Choroid plexus epithelial cell (primary cell): ENCODE measurements at places on chromosomes 1 and 21.

GRCh38 chr1:209430821-209431259 is 152.7 kb upstream of the CAMK1G start:
- DNase-seq: no peak

DNA sequence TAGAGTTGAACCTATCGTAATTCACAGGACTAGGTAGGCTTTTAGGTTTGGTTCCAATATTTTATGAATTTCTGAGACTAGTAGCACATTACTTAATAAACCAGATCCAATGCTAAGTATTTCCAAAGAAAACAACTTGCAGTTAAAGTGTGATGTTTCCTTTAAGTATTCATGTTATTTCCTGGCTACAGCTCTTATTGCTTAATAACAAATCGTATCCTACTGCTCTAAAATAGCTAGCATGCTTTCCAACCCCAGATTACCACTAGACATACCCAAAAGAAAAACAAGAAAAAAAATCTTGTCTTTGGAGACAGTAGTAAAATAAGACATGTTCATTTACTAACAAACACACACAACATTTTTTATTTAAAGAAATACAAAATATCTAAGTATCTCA is 898 bp downstream of the KRTAP27-1 start:
- DNase-seq: peak; percentile 75

- DNase-seq: peak; percentile 97
These were observed 132.0 kb downstream of the FOXD2 start for GRCh38 chr1:47569681-47570470.

GRCh38 chr1:182674346-182675246 is 9.8 kb downstream of the RGS8 start:
- DNase-seq: peak; percentile 28

DNA sequence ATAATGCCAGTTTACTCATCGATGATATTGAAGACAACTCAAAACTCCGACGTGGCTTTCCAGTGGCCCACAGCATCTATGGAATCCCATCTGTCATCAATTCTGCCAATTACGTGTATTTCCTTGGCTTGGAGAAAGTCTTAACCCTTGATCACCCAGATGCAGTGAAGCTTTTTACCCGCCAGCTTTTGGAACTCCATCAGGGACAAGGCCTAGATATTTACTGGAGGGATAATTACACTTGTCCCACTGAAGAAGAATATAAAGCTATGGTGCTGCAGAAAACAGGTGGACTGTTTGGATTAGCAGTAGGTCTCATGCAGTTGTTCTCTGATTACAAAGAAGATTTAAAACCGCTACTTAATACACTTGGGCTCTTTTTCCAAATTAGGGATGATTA is 13.7 kb downstream of the GGPS1 start:
- no peak for DNase-seq

GRCh38 chr1:8570465-8570864 is 247.0 kb downstream of the RERE start:
- peak; percentile 39 for DNase-seq

DNA sequence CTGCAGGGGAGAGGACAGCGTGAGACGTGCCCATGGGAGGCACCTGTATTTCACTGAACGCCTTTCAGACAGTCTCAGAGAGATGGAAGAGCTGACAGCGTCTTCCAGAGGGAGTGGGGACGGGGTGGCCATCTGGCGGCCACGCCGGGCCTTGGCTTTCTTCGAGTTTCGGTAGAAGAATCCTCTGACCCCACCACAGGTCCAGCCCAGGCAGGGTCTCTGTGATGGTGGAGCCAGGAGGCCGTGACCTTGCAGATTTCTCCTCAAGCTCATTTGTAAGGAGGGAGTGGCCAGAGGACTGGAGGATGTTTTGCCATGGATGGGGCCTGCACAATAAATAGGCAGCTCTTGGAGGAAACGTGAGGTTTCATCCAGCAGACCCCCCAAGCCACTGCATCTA is 47.6 kb upstream of the ADARB1 start:
- no peak for DNase-seq

- peak; percentile 14 for DNase-seq
These were observed 330.6 kb downstream of the RPS6KC1 start for GRCh38 chr1:213381572-213382084.

DNA sequence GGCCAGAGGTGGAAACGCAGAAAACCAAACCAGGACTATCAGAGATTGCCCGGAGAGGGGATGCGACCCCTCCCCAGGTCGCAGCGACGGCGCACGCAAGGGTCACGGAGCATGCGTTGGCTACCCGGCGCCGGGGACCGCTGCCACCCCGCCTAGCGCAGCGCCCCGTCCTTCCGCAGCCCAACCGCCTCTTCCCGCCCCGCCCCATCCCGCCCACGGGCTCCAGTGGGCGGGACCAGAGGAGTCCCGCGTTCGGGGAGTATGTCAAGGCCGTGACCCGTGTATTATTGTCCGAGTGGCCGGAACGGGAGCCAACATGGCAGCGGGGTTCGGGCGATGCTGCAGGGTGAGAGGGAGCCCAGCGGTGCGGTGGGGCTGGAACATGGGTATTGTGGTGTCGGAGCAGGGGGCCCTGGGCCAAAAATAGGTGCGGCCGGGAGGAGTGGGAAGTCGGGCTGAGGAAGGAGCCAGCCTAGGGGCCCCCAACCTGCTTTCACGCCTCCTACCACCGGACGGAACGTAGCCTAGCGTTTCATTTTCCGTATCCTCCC is at the start of gene ACADM:
Gene ACADM, plus strand, starts transcription at position 238 of the 551 bp plus-strand sequence. Its CDS starts 79 bp downstream, at position 317.
- peak; percentile 74 for DNase-seq

- DNase-seq: peak; percentile 78
These were observed 40.3 kb downstream of the PLEKHA6 start for GRCh38 chr1:204319462-204319861.

GRCh38 chr1:85330711-85331290 is 54.4 kb upstream of the BCL10 start:
- DNase-seq: peak; percentile 77

DNA sequence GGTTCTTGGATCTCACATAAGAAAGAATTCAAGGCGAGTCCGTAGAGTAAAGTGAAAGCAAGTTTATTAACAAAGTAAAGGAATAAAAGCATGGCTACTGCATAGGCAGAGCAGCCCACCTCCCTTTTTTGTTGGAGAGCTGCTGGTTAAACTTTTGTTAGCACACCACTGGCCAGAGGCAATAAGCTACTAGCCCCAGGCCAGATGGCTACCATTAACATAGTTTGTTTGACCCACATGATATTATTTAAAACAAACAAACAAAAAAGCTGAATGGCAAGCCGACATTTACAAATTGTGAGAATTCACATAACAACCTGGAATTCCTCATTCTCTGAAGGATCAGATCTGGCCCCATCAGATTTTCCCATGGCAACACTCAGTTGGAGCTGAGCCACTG is 19.1 kb upstream of the PAXBP1 start:
- DNase-seq: no peak

- no peak for DNase-seq
These were observed 32.3 kb upstream of the C1orf174 start for GRCh38 chr1:3932156-3932919.

GRCh38 chr1:208714323-208714722 is 470.1 kb upstream of the PLXNA2 start:
- DNase-seq: no peak

DNA sequence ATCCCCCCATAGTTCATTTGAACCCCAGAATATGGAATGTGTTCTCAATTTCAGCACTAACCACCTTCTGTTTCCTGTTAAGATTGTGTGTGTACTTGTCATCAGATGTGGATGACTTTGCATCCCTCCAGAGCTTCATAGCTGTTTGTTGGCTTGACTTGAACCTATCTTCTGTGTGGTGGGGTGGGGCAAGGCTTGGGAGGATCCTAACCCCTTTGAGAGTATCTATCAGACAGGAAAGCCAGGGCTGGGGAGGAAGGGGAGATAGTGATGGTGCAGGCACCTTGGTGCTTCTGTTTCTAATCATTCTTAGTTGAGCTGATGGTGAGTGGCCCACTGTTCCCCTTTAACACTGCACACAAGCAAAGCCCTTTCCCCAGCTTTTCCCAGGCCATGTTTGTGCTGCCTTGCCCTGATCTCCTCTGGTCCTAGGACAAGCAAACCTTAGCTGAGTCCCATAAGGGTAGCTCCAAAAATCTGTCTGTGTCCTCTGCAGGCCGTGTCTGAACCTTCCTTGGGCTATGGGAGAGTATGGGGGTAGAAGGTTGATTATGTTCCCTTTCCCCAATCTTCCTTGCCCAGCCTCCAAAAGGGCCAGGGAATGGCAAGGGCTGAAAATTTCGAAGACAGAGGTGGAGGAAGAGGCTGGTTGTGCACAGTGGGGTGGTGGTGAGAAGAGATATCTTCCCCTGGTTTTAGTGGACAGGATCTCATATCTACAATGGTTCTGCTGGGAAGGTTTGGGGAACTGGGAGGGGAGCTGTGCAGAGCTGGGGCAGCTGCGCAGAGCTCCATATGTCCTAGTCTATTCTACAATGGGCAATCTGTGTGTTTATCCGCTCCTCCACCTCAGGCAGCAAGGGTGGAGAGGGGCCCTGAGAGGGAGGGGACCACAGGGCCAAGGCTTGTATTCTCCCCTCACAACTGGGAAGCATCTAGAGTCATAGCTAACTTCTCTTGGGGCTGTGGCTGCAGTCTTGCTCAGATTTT is 1.4 kb downstream of the NHLH1 start:
- no peak for DNase-seq

GRCh38 chr1:221397141-221397540 is 344.7 kb downstream of the DUSP10 start:
- no peak for DNase-seq

DNA sequence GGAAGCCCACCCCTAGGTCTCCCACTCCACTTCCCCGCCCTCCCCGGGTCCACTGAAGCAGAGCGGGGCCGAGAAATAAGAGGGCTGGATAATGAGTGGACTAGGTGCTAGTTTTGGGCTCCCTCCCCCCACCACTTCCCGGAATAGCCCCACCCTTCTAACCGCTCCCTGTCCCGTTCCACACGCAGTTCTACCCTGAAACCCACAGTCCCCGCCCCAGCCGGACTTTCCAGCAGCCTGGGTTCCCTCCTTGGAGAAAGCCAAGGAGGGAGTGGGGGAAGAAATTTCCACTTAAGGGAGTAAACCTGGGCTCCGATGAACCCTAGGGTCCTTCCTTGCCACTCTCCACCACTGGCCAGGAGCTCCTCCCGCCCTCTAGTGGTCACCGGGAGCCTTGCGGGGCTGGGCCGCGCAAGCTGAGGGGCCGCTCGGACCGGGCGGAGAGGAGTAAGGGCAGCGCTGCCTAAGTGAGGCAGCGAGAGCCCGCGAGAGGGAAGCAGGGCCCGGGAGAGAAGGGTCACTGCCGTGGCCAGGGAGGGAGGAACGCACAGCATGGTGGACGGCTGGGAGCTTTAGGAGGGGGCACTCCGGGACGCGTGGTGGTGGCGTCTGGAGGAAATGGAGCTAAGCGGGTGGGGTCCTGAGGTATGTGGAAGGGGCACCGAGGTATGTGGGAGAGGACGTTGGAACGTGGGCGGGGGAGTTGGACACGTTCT is 14.3 kb downstream of the THBS3 start:
- peak; percentile 91 for DNase-seq
